ENCODE measurements at places on chromosomes 5 and 9.
A peak's percentile ranks its signal among the peaks of the same experiment; 100 is the strongest.

DNA sequence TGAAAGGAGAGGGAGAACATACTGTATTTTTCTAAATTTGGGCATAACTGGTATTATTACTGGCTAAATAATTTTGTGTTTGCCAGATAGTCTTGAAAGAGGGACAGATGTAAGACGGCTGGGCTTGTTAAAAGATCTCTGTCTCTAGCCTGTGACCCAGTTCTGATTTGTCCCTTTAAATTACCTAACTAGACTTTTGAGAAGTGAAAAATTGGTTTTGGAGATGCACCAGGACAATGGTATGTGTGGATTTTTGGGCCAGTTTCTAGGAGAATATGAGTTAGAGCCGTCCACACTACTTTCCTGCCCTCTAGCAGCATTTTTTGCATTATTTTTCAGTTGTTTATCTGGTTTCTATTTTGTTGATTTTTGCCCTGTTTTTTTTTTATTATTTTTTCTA lies 33.5 kb downstream of the LNPEP start:
- no peak for DNase-seq

DNA sequence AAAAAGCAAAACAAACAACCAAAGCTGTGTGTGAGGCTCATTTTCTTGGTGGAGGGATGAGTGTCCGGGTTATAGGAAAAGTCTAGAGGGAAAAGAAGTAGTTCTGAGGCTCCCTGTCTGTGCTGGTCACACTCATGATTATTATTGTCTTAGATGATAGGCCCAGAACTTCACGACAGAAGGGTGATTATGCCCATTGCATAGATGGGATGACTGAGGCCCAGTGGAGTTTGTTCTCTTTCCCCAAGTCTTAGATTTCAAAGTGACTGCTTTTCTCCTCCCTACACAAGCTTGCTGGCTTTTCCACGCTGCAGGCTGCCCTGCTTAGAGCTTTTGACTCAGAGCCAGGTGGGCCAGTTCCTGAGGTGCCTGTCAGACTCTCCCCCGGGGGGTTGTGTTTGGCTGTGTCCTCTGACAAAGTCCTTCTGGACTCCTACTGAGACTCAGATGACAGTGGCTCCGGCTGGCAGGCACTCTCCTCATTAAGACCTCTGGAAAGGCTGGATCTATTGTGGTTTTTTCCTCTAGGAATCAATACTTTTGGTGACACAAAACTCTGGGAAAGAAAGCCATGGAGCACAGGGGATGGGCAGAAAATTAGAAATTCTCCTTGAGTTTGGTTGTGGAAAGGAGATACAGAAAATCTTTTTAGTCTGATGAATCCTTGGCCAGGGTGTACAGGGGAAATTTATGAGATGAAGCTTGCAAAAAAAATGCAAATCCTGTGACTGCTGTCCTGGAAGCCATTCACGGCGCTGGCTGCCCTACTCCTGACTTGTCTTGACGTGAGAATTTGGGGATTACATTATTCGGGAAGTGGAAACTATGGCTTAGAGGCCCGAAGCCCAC lies 120.9 kb downstream of the NSG2 start:
- no peak for DNase-seq

DNA sequence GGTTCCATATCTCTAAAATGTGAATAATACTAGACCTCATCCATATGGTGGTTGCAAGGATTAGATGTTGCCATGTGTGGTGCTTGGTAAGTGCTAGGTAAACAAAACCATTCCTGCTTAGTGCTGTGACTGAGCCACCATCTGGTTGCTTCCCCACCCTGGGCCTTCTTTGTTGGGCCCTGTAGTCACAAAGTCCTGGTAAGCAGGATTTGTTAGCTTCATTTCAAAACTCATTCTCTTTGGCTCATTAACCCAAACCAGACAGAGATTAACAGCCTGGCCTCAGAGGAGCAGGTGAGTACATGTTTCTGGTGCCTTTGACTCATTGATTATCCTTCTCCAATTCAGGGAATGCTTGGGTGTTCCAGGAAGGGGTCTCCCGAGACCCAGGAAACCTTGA lies 240.2 kb downstream of the ARHGAP26 start:
- DNase-seq: no peak

- DNase-seq: no peak
Measured at GRCh38 chr5:178475422-178475821, 114.8 kb downstream of the COL23A1 start.

DNA sequence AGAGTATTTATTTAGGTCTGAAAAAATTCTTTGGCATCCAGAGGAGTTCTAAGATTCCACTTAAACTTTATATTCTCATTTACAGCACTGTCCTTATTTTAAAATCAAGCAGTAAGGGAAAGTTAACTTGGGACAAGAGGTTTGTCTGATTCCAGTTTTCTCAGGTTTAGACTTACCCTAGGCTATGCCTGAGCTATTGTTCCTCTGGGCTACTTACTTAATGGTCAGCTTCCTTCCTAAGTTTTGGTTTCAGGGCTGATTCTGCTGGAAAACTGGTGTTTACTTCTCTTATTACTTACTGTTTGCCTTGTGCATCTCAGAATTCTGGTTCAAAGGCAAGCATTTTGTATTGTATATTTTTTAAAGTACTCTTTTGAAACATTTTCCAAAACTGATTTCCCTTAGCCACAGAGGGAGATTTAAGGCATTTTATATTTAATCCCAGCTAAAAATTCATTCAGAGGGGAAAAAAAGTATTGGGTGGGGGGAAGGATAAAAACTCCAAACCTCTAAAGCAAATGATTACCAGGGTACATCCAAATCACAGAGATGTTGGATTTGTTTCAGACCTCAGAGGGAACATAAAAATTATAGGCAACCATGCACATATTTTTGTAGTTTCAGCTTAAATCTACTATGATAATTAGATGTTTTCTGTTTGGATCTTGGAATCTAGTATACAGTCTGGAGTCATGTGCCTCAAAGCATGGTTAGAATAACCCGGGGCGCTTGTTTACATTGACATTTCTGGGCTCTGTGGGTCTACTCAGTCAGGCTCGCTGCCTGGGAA lies 290.0 kb downstream of the ARHGAP26 start:
- DNase-seq: peak; percentile 58

DNA sequence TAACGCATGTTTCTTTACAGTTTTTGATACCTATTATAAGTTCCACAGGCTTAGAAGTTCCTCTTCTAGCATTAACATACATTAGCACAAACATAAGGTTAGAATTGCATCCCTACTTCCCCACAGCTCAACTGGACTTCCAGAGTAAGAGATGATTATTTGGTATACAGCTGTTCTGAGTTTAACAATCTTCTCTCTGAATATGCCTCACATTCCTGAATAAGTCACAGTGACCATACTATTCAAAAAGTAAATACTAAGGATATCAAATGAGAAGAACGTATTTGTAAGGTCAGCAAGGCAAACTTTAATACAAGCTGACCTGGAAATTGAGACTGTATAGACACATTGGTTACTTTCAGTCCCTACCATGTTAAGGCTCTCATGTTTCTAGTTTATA lies 21.3 kb downstream of the NR6A1 start:
- no peak for DNase-seq

GRCh38 chr5:142326480-142326938 lies 1.7 kb upstream of the SPRY4 start:
- no peak for DNase-seq

DNA sequence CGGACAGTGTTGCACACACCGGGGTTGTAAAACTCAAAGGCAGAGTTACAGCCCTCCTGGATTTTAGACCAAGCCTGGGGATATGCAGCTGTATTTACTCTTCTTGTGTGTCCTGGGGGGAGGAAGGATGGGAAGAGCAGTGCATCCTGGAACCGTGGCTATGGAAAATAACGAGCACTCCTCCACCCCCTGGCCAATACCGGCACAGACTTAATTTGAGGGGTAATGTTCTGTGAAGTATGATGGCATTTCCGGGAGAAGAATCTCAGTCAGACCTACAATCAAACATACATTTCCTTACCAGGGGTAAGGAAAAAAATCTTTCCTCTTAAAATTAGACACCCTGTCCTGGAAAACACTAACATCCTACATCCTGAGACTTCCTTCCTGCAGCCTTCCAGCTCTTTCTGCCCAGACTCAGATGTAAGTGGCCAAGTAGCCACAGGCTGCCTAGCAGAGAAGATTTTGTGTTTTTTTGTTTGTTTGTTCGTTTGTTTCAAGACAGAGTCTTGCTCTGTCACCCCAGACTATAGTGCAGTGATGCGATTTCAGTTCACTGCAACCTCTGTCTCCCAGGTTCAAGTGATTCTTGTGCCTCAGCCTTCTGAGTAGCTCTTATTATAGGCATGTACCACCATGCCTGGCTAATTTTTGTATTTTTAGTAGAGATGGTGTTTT lies 11.0 kb upstream of the ERMP1 start:
- DNase-seq: peak; percentile 60

GRCh38 chr5:65924366-65925043 lies 1.9 kb upstream of the ERBIN start:
- no peak for DNase-seq

GRCh38 chr5:118698774-118699173 lies 289.6 kb downstream of the DTWD2 start:
- no peak for DNase-seq

- DNase-seq: peak; percentile 78
Measured at GRCh38 chr9:6230037-6230780, 14.6 kb downstream of the IL33 start.

GRCh38 chr5:24245821-24246220 lies 399.0 kb downstream of the CDH10 start:
- no peak for DNase-seq

DNA sequence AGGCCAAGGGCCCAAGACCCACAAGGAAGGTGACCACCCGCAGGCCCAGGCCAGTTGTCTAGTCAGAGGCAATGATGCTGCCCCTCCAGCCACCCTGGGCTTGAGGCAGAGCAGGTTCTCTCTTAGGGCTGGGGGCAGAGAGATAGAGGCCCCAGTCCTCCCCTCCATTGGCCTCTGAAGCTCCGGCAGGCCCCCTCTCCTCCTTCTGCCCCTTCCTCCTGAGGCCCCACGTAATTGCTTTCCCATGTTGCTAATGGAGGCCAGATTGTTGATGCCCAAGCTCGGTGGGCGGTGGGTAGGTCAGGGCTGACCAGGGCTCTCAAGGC lies 26.6 kb upstream of the ENHO start:
- no peak for DNase-seq

GRCh38 chr9:94061864-94062263 lies 22.4 kb upstream of the PTPDC1 start:
- DNase-seq: no peak

DNA sequence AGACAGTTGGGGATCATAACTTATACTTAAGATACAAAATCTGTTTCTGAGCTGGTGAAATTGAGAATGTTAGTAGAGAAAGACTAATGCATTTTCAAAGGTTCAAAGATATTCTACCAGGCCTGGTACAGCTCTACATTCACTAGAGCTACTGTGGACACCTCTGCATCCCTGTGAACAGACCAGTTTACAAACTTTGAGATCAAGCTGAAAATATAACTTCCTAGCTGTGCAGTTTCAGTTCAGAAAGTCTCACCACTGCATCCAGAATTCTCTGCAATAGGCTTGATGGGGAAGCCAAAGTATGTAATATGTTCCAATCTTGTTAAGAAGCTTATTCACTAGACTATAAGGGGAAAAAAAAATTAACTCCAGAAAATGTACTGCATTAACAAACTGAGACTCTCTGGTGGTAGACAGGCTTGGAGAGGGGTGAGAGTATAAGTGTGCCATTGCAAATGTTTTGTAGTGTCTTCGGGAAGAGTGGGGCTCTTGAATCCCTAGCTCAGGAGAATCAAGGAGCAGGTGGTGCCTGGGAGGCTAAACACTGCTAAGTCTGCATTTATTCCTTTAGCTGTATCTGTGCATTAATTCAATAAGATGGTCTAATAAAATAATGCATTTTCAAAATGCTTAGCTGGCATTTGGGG lies 671.9 kb downstream of the NR2F1-AS1 start:
- no peak for DNase-seq

DNA sequence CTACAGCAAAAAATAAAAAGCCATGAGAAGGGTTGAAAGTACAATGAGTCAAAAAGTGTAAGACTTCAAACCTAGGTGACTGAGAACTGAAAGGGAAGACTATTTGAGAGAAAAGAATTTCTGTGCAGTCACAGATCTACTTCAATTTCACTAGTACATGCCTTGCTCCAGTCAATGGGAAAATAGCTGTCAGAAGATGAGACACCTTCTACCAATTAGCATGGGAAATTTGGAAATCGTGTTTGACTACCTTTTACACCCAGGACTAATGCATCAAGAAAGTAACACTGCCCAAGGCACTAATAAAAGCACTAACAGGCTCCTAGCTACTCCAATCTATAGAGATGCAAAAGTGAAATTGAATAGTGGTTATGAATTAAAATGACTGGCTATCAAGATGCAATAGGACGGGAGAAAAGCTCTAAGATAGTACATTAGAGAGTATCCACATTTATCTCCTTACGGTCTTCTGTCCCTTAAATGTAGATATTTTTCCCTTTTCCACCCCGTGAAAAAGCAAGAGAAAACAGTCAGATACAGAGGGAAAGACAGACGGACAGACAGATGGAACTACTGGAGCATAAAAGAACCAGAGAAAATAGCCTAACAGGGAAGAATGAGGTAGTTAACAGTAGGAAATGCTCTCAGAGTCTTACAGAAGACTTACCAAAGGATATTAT lies 15.2 kb downstream of the ERP44 start:
- DNase-seq: no peak

DNA sequence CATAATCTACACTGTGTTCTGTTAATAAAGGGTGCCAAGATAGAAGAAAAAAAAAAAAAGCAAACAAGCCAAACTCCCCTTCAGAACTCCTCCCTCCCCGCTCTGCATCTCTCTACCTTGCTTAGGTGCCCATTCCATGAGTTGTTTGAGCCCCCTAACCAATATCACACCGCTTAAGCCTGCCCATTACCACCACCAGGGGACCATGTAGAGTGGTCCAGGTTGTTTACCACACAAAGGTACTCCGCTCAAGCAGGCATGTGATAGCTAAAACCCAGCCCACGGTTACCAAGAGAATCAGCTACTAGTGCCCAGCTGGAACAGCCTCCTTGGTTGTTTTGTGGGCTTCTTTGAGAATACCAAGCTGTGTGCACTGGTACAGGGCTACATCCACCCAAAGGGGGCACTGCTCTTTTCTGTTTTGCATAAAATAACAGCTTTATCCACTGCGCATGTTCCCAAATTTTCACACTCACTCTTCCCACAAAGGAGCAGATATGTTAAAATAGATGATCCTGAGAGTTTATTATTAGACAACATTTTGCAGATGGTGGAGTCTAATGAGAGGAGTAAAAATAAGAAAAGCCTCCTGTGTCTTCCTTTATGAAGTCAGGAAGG lies 304.1 kb downstream of the DEPDC1B start:
- no peak for DNase-seq

- DNase-seq: peak; percentile 78
Measured at GRCh38 chr5:107671742-107672210, 1.0 kb upstream of the EFNA5 start.

- no peak for DNase-seq
Measured at GRCh38 chr9:112997236-112997941, 14.6 kb downstream of the ZNF883 start.

GRCh38 chr5:23583081-23583480 lies 75.7 kb downstream of the PRDM9 start:
- DNase-seq: no peak

All from M059J (cell line).